Glutamatergic neuron (in vitro differentiated cells): ENCODE measurements at places on chromosomes 1 and 21. TPM values are rescaled to one million over a fixed set of nuclear protein-coding genes. Genes with fewer than 3 reads are reported as not detected.

GRCh38 chr1:176271572-176271971 is 64.5 kb upstream of the COP1 start:
- no peak for DNase-seq
- H3K36me3 ChIP-seq, result no peaks in the 10 kb centered on the region
- H3K4me1 ChIP-seq, result no peaks in the 10 kb centered on the region
- no peak overlapping the region for H3K4me3 ChIP-seq

- no peak for DNase-seq
- H3K36me3 ChIP-seq, result peaks cover 5% of the 10 kb centered on the region
- H3K4me3 ChIP-seq, result no peak overlapping the region
These were observed 8.9 kb downstream of the RER1 start for GRCh38 chr1:2400576-2400909.

DNA sequence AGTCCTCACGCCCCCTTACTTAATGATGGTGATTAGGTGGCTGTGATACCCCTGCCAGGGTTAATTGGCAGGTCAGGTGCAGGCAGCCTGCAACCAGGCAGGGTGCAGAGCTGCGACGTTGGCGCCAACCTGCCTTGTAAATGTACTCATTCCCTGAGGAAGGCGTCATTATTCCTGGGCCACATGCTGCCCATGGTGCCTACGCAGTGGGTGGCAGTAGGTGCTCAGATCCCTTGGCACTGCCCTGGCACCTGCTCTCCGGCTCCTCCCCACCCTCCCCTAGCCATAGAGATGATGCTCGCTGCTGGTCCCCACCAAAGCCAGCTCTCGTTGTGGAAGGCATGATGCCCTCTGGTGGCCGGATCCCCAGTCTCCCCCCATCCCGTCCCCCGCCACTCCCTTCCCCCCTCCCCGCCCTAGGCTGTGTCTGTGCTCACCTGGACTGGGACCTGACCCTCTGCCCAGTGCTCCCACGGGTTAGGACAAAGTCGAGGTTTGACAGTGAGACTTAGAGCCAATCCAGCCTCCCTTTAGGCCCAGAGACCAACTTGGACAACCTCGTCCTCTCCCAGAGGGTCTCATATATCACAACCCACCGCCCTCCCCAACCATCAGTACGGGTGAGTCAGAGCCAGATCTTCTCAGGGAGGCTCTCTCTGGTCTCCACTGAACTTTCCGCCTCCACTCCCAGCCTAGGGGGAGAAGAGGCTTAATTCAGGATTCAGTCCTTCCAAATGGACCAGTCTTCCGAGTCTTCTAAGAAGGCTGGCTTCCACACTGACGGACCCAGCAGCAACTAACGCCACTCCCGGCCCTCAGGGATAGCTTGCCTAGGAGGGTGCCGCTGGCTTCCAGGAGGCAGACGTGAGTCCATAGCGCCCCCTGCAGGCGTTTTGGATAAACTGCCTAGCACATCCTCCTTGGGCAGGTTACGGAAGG is 5.7 kb downstream of the KRTCAP2 start:
- H3K36me3 ChIP-seq, result no peaks in the 10 kb centered on the region
- peaks cover 13% of the 10 kb centered on the region for H3K4me1 ChIP-seq
- H3K27ac ChIP-seq, result peak overlapping the region; percentile 62
- peaks cover 8% of the 10 kb centered on the region for H3K27me3 ChIP-seq
- peak; percentile 93 for DNase-seq

DNA sequence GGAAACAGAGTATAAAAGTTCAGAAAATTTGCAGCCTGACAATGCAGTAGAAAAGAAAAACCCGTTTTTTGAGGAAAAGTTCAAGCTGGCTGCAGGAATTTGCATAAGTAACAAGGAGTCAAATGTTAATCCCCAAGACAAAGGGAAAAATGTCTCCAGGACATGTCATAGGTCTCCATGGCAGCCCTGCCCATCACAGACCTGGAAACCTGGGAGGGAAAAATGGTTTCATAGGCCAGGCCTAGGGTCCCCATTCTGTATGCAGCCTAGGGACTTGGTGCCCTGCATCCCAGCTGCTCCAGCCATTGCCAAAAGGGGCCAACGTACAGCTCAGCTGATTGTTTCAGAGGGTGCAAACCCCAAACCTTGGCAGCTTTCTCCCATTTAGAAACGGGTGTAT is 3.6 kb upstream of the KCNT2 start:
- no peaks in the 10 kb centered on the region for H3K36me3 ChIP-seq
- H3K27me3 ChIP-seq, result peaks cover 5% of the 10 kb centered on the region
- no peak overlapping the region for H3K27ac ChIP-seq
- no peak for DNase-seq
- H3K4me1 ChIP-seq, result peaks cover 12% of the 10 kb centered on the region

- H3K27ac ChIP-seq, result no peak overlapping the region
- H3K36me3 ChIP-seq, result no peaks in the 10 kb centered on the region
- DNase-seq, result no peak
These were observed 528.5 kb upstream of the ZP4 start for GRCh38 chr1:238419209-238419608.

DNA sequence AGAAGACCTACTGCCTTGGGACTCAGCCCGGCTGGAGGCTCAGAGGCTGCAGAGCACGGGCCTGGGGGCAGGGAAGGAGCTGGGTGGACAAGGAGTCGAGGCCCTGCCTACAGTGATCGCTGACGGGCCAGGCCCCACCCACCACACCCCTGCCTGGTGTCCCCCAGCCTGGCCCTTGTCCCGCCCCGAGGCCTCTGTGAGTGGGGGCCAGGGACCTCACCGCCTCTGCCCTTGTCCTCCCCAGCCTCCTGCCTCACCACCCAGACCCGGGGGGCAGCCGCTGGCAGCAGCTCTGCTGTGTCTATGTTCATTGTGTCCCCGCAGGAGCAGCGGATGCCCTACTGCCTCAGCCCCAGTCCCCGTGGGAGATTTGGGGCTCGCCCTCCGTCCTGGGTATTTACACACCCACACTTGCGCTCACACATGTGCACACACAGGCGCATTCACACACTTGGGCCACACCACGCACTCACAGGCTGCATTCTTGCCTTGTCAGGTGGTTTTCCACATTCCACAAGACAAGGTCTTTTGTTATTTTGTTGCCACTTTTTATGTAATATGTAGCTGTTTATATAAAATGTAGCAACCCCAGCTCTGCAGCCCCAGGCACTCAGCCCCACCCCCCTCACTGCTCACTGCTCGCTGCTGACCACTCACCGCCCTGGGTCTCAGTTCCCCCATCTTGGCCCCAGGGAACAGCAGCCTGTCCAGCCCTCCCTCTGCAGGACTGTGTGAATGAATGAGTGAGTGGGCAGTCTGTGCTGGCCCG is 7.3 kb downstream of the PFKL start:
- peak overlapping the region; percentile 47 for H3K4me3 ChIP-seq
- H3K27me3 ChIP-seq, result peaks cover 11% of the 10 kb centered on the region
- H3K36me3 ChIP-seq, result no peaks in the 10 kb centered on the region

DNA sequence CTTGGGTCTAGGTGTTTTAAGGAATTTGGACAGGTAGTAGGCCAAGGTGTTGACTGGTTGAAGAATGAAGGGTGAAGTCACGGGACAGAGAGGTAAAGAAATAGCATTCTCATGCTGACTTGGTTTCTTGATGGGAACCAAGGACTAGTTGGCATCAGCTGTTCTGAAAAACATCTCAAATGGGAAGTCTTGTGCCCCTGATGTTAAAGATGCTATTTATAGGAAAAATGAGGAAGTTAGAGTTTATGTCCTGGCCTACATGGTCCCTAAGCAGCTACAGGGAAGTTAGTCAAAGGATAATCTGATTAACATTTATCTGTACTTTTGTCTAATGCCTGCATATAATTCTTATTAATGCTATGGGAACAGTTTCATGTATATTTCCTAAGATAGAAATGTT is 262.4 kb downstream of the HHIPL2 start:
- no peaks in the 10 kb centered on the region for H3K4me1 ChIP-seq
- DNase-seq, result no peak
- H3K4me3 ChIP-seq, result no peak overlapping the region
- H3K27ac ChIP-seq, result no peak overlapping the region

- no peak overlapping the region for H3K4me3 ChIP-seq
- H3K27ac ChIP-seq, result no peak overlapping the region
- H3K27me3 ChIP-seq, result no peaks in the 10 kb centered on the region
- H3K4me1 ChIP-seq, result peaks cover 3% of the 10 kb centered on the region
- no peaks in the 10 kb centered on the region for H3K36me3 ChIP-seq
These were observed 203.4 kb downstream of the HS2ST1 start for GRCh38 chr1:87117761-87118368.

DNA sequence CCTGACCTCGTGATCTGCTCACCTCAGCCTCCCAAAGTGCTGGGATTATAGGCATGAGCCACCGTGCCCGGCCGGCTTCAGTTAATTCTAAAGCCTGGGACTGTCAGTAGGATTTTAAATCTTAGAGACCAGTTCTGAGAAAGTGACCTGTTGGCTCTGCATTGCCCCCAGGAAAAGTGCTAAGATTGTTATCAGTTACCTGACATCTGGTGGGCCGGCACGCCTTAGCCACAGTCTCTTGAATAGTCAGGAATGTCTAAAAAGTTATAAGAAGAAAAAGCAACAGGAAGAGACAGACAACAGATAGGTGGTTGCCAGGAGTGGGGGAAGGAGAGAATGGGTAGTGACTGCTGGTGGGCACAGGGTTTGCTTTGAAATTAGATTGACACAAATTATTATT is 35.1 kb downstream of the RABGAP1L start:
- no peak for DNase-seq
- no peaks in the 10 kb centered on the region for H3K36me3 ChIP-seq
- no peak overlapping the region for H3K4me3 ChIP-seq
- H3K27me3 ChIP-seq, result no peaks in the 10 kb centered on the region
- no peak overlapping the region for H3K27ac ChIP-seq

DNA sequence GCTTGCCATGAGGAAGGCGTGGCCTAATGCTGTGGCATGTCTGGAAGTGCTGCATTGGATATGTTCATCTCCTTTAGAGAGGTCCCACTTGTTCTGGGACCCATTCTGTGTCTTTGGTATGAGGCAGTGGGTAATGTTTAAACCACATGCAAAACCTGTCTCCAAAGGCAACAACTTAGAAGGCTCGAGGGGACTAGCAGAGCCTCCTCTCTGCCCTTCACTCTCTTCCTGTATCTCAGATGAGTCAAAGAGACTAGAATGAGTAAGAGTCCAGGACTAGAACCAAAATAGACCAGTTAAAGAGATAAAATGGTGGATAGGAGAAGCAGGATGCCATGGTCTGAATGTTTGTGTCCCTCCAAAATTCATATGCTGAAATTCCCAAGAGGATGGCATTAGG is 220.8 kb upstream of the KIAA0040 start:
- no peak for DNase-seq
- H3K4me1 ChIP-seq, result peaks cover 4% of the 10 kb centered on the region
- H3K27me3 ChIP-seq, result no peaks in the 10 kb centered on the region
- H3K36me3 ChIP-seq, result no peaks in the 10 kb centered on the region
- H3K4me3 ChIP-seq, result no peak overlapping the region

DNA sequence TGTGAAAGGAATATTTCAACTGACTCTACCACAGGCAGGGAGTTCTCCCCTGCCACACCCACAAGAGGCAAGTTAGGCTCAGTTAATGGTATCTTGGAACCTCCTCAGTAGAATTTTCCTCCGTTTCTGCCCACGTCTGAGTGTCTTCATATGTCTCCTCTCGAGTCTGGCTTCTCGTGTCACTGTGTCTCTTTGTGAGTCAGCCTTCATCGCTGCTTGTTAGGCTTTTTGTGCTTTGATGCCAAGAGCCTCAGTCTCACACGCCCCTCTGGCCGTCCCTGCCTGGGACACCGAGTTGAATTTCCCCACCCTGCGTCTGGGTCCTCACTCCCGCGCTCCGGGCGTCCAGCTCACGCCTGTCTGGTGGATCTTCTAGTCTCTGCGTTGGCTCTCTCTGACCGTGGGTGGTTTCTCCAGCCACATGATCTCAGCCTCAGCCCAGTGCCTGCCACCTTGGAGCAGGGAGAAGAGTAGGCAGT is 125.7 kb upstream of the GADD45A start:
- no peak for DNase-seq
- no peaks in the 10 kb centered on the region for H3K27me3 ChIP-seq
- H3K36me3 ChIP-seq, result no peaks in the 10 kb centered on the region
- no peak overlapping the region for H3K27ac ChIP-seq

GRCh38 chr1:42947117-42947516 is 11.6 kb downstream of the SLC2A1 start:
- H3K36me3 ChIP-seq, result no peaks in the 10 kb centered on the region
- H3K27ac ChIP-seq, result no peak overlapping the region
- H3K27me3 ChIP-seq, result peaks cover 6% of the 10 kb centered on the region
- H3K4me1 ChIP-seq, result peaks cover 14% of the 10 kb centered on the region
- H3K4me3 ChIP-seq, result no peak overlapping the region

- H3K27me3 ChIP-seq, result no peaks in the 10 kb centered on the region
- H3K4me1 ChIP-seq, result no peaks in the 10 kb centered on the region
- peaks cover 9% of the 10 kb centered on the region for H3K36me3 ChIP-seq
- H3K4me3 ChIP-seq, result no peak overlapping the region
These were observed 4.5 kb upstream of the REN start for GRCh38 chr1:204170494-204171155.

RHCE gene
- 1.2 TPM for total RNA-seq

INSRR gene
- total RNA-seq, result 6.9 TPM

ERICH3 gene
- total RNA-seq, result 1.9 TPM
